ENCODE measurements at places on chromosomes 5 and 9.

- DNase-seq, result peak; percentile 44
Observed at GRCh38 chr5:164277720-164278119, 772.3 kb downstream of the MAT2B start.

GRCh38 chr9:124624735-124624992 lies 117.5 kb upstream of the NR5A1 start:
- DNase-seq, result no peak

- DNase-seq, result no peak
Observed at GRCh38 chr5:33261305-33261704, 179.5 kb upstream of the TARS1 start.

GRCh38 chr5:147384346-147385193 lies 125.3 kb downstream of the DPYSL3 start:
- DNase-seq, result no peak

GRCh38 chr9:128340691-128341434 lies 536 bp downstream of the SLC27A4 start:
- no peak for DNase-seq

- DNase-seq, result no peak
Observed at GRCh38 chr5:166401391-166401790, 1890.1 kb upstream of the WWC1 start.

- peak; percentile 19 for DNase-seq
Observed at GRCh38 chr9:30723656-30724055, 1660.8 kb upstream of the ACO1 start.

DNA sequence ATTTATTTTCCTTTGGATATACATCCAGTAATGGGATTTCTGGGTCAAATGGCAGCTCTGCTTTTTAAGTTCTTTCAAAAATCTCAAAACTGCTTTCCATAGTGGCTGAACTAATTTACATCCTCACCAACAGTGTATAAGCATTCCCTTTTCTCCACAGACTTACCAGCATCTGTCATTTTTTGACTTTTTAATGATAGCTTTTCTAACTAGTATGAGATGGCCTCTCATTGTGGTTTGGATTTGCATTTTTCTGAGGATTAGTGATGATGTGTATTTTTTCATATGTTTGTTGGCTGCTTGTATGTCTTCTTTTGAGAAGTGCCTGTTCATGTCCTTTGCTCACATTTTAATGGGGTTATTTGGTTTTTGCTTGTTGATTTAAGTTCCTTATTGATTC lies 90.0 kb upstream of the HMHB1 start:
- DNase-seq, result no peak

GRCh38 chr5:37111426-37112382 lies 137.5 kb downstream of the CPLANE1 start:
- peak; percentile 14 for DNase-seq

GRCh38 chr5:82620957-82621600 lies 342.9 kb upstream of the RPS23 start:
- DNase-seq, result peak; percentile 82

GRCh38 chr5:32866138-32866537 lies 155.0 kb downstream of the NPR3 start:
- no peak for DNase-seq

GRCh38 chr5:158368686-158369085 lies 509.7 kb upstream of the CLINT1 start:
- DNase-seq, result no peak
